ENCODE measurements at places on chromosomes 6 and 20.

- no peaks in the 10 kb centered on the region for H3K36me3 ChIP-seq
- H3K4me1 ChIP-seq: no peaks in the 10 kb centered on the region
- H3K27ac ChIP-seq: no peak overlapping the region
- H3K4me3 ChIP-seq: no peak overlapping the region
- DNase-seq: no peak
- H3K27me3 ChIP-seq: peaks cover 5% of the 10 kb centered on the region
Observed at GRCh38 chr20:40192081-40192480, 497.0 kb downstream of the MAFB start.

GRCh38 chr6:45679631-45680030 is 301.9 kb upstream of the SUPT3H start:
- H3K27ac ChIP-seq: no peak overlapping the region
- H3K4me1 ChIP-seq: peaks cover 27% of the 10 kb centered on the region
- no peak overlapping the region for H3K4me3 ChIP-seq
- H3K27me3 ChIP-seq: peaks cover 2% of the 10 kb centered on the region

DNA sequence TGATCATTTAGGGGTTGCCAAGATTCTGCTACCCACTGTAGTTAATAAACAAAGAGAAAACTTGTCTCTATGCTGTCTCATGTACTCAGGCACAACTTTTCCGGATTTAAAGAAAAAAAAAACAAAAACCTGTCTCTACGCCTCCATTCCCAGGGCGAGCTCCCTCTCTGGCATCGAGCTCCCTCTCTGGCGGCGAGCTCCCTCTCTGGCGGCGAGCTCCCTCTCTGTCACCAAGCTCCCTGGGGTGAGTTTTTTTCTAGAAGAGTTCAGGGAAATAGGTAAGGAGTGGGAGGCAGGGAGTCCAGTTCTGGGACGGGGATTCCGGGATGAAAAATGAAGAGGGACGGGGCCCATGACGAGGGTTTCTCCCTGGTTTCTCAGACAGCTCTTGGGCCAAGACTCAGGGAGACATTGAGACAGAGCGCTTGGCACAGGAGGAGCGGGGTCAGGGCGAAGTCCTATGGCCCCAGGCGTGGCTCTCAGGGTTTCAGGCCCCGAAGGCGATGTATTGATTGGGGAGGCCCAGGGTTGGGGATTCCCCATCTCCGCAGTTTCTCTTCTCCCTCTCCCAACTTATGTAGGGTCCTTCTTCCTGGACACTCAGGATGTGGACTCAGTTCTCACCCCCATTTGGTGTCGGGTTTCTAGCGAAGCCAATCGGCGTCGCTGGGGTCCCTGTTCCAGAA is 16.5 kb upstream of the HLA-A start:
- H3K36me3 ChIP-seq: no peaks in the 10 kb centered on the region
- no peaks in the 10 kb centered on the region for H3K27me3 ChIP-seq
- DNase-seq: no peak

GRCh38 chr6:41025966-41026530 is 13.0 kb downstream of the UNC5CL start:
- H3K27me3 ChIP-seq: no peaks in the 10 kb centered on the region
- H3K4me1 ChIP-seq: peaks cover 19% of the 10 kb centered on the region
- H3K27ac ChIP-seq: no peak overlapping the region
- DNase-seq: no peak

DNA sequence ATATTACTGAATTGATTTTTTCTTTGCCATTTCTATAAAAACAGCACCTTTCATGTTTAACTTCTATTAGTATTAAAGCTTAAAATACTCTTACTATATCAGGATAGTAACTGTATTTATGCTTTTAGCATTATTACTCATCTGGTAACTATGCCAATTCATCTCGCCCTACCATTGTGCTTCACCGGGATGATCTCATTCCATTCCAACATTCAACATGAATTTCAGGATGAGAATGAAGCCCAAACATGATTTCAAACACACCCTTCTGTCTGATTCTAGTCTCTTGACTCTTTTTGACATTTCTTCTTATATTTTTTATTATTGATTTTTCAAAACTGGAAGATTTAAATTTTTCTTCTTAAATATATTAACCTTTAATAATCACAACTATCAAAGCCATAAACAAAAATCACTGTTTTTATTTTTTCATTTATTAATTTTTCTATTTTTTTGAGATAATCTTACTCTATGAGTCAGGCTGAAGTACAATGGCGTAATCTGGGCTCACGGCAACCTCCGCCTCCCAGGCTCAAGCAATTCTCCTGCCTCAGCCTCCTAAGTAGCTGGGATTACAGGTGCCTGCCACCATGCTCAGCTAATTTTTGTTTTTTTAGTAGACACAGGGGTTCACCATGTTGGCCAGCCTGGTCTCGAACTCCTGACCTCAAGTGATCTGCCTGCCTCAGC is 46.7 kb downstream of the GJA1 start:
- H3K4me1 ChIP-seq: no peaks in the 10 kb centered on the region
- H3K36me3 ChIP-seq: no peaks in the 10 kb centered on the region
- H3K27me3 ChIP-seq: no peaks in the 10 kb centered on the region

DNA sequence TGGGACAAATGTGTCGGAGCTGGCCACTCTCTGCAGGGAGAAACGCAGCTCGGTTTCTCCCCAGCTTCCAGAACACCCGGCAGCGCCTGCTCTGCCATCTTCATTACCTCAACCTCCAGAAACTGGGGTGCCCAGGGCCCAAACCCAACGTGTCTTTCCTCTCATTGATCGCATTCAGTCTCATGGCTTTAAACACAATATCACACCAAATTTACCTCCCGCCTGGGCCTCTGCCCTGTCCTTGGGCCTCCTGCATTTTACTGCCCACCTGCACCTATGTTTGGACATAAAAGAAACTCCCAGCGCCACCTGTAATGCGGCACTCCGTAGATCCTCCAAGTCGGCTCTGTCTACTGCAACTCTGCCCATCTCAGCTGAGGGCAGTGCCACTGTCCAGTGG is 22.2 kb downstream of the SERPINB6 start:
- H3K27me3 ChIP-seq: no peaks in the 10 kb centered on the region
- DNase-seq: no peak
- H3K27ac ChIP-seq: peak overlapping the region; percentile 59
- H3K4me1 ChIP-seq: peaks cover 37% of the 10 kb centered on the region
- peaks cover 18% of the 10 kb centered on the region for H3K36me3 ChIP-seq

DNA sequence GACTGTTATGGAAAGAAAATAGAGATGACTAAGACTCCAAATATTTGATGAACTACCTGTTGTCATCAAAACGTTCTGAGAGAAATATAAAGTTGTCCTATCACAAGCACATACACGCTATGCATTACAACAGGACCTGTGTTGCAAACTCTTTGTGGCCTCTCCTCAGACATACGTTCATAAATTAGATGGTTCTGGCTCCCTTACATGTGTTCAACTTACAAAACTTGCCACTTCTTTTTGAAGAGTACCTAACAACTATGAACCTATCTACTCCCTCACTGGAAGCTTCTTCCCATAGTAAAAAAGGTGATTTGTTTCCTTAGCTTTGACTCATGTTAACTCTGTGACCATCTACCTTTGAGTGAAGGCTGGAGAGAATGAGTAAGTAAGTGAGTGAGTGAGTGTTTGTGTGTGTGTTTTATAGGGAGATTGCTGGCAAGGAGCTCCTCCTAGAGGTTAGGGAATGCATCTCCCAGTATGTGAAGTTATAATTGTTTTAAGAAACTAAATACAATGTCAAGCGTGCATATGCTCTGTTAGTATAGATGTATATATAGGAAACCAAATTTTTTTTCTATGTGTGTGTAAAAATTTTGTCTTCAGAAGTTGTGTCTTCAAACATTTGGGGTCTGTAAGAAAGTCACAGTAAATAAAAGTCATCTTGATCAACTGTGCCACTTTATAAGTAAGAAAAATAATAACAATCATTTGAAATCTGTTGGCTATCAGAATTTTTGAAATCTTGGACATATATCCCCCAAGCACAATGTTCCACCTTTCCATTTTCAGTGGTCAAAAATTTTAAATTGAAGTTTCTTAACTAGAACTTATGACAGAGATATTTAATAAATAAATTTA is 1211.1 kb upstream of the GJE1 start:
- no peak overlapping the region for H3K27ac ChIP-seq
- no peaks in the 10 kb centered on the region for H3K4me1 ChIP-seq
- no peaks in the 10 kb centered on the region for H3K36me3 ChIP-seq
- H3K4me3 ChIP-seq: no peak overlapping the region
- no peaks in the 10 kb centered on the region for H3K27me3 ChIP-seq

DNA sequence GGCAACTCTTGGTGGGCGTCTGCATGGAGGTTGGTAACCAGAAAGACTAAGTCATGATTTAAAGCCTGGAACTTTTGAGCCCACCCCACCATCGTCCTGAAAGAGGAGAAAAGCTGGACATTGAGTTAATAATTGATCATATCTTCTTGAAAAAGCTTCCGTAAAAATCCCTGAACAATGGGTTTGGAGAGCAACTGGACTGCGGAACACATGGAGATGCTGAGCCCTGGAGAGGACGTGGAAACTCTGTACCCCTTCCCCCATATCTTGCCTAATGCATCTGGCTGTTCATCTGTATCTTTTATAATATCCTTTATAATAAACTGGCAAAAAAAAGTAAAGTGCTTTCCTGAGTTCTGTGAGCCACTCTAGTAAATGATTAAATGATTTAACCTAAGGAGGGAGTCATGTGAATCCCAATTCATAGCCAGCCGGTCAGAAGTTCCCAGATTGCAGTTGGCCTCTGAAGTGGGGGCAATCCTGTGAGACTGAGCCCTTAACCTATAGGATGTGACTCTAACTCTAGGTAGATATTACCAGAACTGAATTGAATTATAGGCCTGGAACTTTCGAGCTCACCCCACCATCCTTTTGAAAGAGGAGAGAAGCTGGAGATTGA is 26.5 kb upstream of the LGSN start:
- no peak overlapping the region for H3K27ac ChIP-seq
- H3K36me3 ChIP-seq: no peaks in the 10 kb centered on the region
- H3K27me3 ChIP-seq: peaks cover 3% of the 10 kb centered on the region
- no peak overlapping the region for H3K4me3 ChIP-seq
- DNase-seq: no peak

DNA sequence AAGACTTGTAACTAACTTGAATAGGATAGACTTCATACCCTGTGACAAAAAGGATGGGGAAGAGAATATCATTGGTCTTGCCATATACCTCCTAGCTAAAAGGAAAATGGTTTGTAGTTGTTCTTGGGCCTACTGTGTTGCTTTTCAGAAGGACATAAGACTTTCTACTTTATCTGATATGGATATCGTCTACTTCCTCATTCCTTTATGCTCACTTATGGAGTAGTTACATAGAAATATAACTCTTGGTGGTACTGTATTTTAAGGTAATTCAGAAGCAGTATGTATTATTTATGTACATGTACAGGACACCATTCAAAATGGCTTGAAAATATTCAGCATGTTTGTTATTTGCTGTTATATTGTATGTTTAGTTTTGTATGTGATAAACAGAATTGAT is 8.0 kb downstream of the FAM217B start:
- no peak overlapping the region for H3K4me3 ChIP-seq
- no peak for DNase-seq
- H3K4me1 ChIP-seq: peaks cover 4% of the 10 kb centered on the region

DNA sequence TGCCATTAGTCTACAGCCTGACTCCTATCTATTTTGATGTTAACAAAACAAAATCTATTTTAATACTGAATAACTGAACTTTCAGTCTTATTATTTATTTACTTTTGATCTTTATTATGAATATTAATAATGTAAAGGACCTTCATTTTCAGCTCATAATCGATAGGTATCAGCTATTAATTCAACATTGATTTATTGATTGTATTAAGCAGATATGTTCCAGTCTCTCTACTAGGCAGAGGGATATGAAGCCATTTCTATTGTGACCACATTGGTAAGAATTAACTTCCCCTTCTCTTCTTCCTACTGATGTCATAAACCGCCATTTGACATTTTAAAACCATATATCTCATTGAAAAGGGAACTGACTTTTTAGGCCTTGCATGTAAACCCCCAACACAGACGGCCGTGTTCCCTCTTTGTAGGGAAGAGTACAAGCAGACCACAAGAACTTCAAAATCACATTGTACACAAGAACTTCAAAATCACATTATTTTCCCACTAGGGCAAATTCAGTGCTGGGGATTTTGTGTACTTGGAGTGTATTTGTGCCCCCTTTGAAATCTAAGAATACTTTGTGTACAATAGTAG is 69.5 kb upstream of the FABP7 start:
- peaks cover 5% of the 10 kb centered on the region for H3K27me3 ChIP-seq
- H3K27ac ChIP-seq: no peak overlapping the region
- H3K4me3 ChIP-seq: no peak overlapping the region
- DNase-seq: no peak
- H3K36me3 ChIP-seq: no peaks in the 10 kb centered on the region
- H3K4me1 ChIP-seq: no peaks in the 10 kb centered on the region

DNA sequence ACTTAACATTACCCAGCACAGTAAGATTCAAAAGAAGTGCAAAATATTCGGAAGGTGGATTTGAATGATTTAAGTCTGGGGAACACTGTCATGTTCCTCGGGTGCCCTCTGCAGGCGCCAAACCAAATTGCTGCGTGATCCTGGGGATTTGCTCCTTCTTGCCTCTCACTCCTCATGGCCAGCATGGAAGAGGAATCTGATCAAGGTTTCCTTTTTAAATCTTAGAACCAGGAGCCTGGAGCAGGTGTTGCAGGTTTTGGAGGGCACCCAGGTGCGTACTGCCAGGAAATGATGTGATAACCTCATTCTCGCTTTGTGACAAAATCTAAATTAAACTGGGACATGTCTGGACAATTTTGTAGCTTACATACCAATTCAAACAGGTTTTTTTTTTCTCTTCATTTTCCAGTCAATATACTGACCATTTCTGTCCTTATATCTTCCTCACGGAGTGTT is 8.1 kb upstream of the PFDN4 start:
- no peak overlapping the region for H3K4me3 ChIP-seq
- peaks cover 2% of the 10 kb centered on the region for H3K27me3 ChIP-seq
- H3K4me1 ChIP-seq: peaks cover 15% of the 10 kb centered on the region
- no peaks in the 10 kb centered on the region for H3K36me3 ChIP-seq
- DNase-seq: peak; percentile 64

DNA sequence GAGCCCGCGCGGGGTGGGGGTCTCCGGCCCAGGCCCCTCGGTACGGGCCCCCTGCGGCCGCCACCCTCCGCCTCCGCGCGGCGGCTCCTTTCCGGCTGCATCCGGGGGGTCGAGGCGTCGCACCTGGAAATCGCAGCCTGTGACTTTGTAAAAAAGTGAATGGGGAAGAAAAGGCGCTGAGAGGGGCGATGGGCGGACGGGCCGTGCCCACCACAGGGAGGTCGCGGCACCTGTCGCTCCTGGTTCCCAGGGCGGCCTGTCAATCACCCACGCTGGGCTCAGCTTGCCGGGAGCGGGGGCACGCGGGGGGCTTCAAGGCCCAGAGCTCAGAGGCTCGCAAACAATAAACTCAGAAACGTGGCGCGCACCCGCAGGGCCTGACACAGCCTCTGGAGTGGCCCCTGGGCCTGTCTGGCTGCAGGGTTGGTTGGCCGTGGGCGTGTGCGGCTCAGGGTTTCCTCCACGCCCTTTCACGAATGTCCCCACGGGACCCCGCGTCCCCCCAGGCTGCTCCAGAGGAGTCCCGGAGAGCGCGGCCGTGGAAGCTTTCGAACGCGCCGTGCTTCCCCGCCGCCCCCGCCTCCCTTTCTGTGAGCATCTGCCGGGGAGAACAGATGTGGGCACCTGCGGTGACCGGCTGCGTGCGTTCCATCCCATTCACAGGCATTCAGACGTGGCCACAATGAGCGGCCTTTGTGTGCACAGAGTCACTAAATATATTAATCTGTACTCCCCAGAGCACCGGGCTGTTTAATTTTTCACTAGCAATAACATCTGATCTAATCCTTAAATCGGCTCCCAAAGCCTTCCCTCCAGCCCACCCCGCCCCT is 6.1 kb upstream of the DLL1 start:
- peaks cover 31% of the 10 kb centered on the region for H3K27me3 ChIP-seq
- peaks cover 6% of the 10 kb centered on the region for H3K36me3 ChIP-seq
- no peak overlapping the region for H3K27ac ChIP-seq
- no peak for DNase-seq

GRCh38 chr6:156901309-156902019 is 124.3 kb downstream of the ARID1B start:
- DNase-seq: no peak
- H3K27ac ChIP-seq: peak overlapping the region; percentile 60
- H3K36me3 ChIP-seq: peaks cover 11% of the 10 kb centered on the region
- no peak overlapping the region for H3K4me3 ChIP-seq

Data from memory B cell (primary cell).